ENCODE measurements at places on chromosomes 4 and X. TPM values are rescaled to one million over a fixed set of nuclear protein-coding genes. Genes with fewer than 3 reads are reported as not detected.

- no peak overlapping the region for H3K27ac ChIP-seq
- no peaks in the 10 kb centered on the region for H3K36me3 ChIP-seq
- H3K27me3 ChIP-seq, result peaks cover 40% of the 10 kb centered on the region
- peak; percentile 19 for DNase-seq
- no peak overlapping the region for H3K4me3 ChIP-seq
Measured at GRCh38 chrX:69210581-69210980, 45.3 kb upstream of the PJA1 start.

Gene SMIM31
- total RNA-seq, result not detected

GRCh38 chrX:37599729-37600128 lies 28.3 kb downstream of the LANCL3 start:
- H3K36me3 ChIP-seq, result no peaks in the 10 kb centered on the region
- H3K27ac ChIP-seq, result no peak overlapping the region
- H3K4me3 ChIP-seq, result no peak overlapping the region
- no peaks in the 10 kb centered on the region for H3K4me1 ChIP-seq

- no peak overlapping the region for H3K4me3 ChIP-seq
- peak; percentile 52 for DNase-seq
- peaks cover 2% of the 10 kb centered on the region for H3K4me1 ChIP-seq
- H3K36me3 ChIP-seq, result peaks cover 9% of the 10 kb centered on the region
- H3K27ac ChIP-seq, result no peak overlapping the region
Measured at GRCh38 chr4:168995537-168996295, 14.3 kb downstream of the CBR4 start.

Gene ENOPH1
- 27.2 TPM for total RNA-seq

- H3K4me1 ChIP-seq, result peaks cover 4% of the 10 kb centered on the region
- H3K27me3 ChIP-seq, result no peaks in the 10 kb centered on the region
- DNase-seq, result peak; percentile 76
- no peaks in the 10 kb centered on the region for H3K36me3 ChIP-seq
- H3K4me3 ChIP-seq, result no peak overlapping the region
Measured at GRCh38 chr4:142752202-142752786, 93.8 kb downstream of the INPP4B start.

DNA sequence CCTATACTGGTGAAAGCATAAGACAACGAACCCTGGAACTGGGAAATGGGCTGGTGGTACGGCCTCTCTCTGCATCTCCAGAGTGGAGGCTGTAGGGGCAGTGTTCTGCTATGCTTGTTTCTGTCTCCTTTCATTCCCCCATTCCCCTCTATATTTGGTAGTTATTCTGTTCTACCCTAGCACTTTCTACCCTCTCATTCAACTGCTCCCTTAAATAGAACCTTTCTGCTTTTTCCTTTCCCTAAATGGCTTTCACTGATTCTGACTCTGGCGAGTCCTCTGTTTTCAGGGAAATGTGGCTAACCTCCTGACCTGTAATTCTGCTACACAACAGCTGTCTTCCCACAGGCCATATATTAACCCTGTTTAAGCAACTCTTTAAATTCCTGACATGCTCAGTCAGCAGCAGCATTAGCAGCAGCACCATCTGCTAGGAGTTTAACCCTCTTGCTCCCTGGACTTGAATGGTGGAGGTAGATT lies 94.2 kb downstream of the CXCL13 start:
- peaks cover 25% of the 10 kb centered on the region for H3K4me1 ChIP-seq
- peak; percentile 90 for DNase-seq
- no peak overlapping the region for H3K4me3 ChIP-seq
- no peaks in the 10 kb centered on the region for H3K36me3 ChIP-seq

Gene CXXC4
- 1.6 TPM for total RNA-seq

DNA sequence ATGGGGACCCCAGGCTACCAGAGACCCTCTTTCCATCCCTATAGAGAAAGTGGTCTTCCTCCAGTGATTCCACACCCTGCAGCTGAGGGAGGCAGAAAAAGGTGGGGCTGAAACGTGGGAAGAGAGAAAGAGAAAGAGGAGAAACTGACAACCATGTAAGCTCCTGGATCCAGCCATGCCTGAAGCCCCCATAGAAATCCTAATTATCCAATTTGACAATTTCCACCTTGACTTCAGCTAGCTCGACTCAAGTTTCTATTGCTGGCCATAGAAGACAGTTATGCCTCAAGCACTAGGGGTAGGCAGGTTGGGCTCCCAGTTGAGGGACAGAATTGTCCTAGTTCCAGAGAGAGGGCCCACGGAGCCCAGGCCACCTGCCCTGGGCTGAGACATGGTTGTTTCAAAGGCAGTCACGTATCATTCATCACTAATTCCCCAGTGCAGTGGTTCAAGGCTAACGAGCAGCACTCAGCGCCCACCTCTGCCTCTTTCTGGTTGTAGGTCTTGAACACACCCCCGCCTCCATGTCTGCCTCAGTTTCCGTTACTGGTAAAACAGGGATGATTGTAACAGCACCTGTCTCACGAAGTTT lies 39.8 kb upstream of the ASMTL start:
- peaks cover 7% of the 10 kb centered on the region for H3K4me1 ChIP-seq
- no peaks in the 10 kb centered on the region for H3K36me3 ChIP-seq
- H3K27me3 ChIP-seq, result peaks cover 3% of the 10 kb centered on the region
- no peak for DNase-seq

Gene SLC6A14
- total RNA-seq, result not detected

DNA sequence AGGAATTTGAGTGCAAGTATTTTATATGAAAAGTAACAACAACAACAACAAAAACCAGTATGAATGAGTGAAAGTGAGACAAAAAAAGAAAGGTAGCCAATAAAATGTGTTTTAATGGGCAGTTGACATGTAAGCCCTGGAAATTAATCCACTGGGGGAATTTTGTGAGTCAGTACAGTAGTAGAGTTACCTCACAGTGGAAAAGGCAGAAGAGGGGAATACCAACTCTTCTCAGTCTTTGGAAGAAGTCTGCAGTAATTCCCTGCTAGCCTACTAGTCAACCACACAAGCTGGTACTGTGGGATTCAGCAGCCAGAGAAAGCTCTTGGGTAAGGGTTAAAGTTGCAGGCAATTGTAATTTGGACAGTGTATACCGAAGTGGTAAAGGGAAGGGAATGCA lies 76.3 kb upstream of the IL15 start:
- no peaks in the 10 kb centered on the region for H3K4me1 ChIP-seq
- H3K27me3 ChIP-seq, result no peaks in the 10 kb centered on the region
- no peak for DNase-seq
- H3K4me3 ChIP-seq, result no peak overlapping the region

- H3K4me3 ChIP-seq, result no peak overlapping the region
- peaks cover 4% of the 10 kb centered on the region for H3K36me3 ChIP-seq
- no peak for DNase-seq
- no peak overlapping the region for H3K27ac ChIP-seq
- H3K4me1 ChIP-seq, result no peaks in the 10 kb centered on the region
Measured at GRCh38 chr4:53479736-53480525, 102.5 kb downstream of the FIP1L1 start.

DNA sequence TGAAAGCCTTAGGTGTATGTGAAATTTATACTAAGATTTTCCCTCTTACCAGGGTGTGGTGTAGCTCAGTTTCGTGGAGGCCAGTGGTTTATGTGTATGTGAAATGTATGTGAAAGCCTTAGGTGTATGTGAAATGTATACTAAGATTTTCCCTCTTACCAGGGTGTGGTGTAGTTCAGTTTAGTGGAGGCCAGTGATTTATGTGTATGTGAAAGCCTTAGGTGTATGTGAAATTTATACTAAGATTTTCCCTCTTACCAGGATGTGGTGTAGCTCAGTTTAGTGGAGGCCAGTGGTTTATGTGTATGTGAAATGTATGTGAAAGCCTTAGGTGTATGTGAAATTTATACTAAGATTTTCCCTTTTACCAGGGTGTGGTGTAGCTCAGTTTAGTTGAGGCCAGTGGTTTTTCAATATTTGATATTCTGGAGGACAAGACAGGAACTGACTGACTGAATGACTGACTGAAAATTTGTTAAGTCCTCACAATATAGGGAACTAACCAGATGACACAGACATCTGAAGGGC lies 143.7 kb downstream of the NEXMIF start:
- H3K4me1 ChIP-seq, result no peaks in the 10 kb centered on the region
- no peaks in the 10 kb centered on the region for H3K36me3 ChIP-seq
- no peak for DNase-seq
- H3K27ac ChIP-seq, result no peak overlapping the region
